AG08396 (cell line): ENCODE measurements at places on chromosomes 3 and 15.

DNA sequence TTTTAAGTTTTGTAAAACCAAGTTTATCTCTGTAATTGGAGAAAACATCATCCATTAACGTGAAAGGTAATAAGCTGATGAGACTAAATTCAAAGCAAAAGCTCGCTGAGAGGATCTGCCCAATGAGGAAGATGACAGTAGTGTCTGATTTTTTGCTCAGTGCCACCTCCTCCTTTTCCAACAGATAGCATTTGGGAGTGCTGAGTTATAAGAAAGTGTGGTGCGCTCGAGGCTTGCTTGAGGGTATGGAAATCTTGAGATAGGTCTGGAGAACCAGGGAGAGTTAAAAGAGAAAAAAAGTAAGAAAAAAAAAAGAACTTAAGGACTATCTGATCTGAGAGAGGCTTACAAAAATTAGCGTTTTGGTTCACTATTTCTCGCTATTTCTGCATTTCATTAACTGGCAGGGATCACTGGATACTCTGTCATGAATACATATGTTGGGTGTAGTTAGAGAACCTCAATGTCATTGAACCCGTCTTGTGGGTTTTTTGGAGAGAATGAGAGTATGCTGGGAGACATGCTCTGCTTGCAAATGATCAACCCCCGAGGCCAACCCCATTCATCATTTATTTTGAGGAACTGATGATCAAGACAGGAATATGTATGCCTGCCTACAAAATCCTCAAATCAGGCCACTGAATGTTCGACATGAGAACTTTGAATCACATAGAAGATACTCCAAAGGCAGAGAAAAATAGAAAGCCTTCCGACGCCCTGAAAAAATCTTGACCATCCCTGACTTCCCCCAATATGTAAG lies 973 bp upstream of the USP13 start:
- DNase-seq, result no peak

DNA sequence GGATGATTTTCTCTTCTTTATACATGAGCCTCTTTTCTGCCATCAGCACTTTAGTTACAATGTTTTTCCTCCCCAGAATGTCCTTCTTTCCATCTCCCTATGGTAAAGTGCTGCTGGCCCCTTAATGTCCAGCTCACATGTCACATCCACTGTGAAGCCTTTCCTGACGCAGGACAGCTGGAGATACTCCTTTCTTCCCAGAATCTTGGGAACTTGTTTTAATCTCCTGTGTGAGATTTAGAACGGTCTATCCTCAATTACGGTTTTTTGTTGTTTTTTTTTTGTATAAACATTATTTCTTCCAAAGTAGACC lies 147.7 kb upstream of the TSC22D2 start:
- no peak for DNase-seq

- no peak for DNase-seq
Observed at GRCh38 chr3:37326801-37327200, 152.4 kb upstream of the LRRFIP2 start.

GRCh38 chr3:69294014-69294766 lies 91.7 kb downstream of the FRMD4B start:
- no peak for DNase-seq

DNA sequence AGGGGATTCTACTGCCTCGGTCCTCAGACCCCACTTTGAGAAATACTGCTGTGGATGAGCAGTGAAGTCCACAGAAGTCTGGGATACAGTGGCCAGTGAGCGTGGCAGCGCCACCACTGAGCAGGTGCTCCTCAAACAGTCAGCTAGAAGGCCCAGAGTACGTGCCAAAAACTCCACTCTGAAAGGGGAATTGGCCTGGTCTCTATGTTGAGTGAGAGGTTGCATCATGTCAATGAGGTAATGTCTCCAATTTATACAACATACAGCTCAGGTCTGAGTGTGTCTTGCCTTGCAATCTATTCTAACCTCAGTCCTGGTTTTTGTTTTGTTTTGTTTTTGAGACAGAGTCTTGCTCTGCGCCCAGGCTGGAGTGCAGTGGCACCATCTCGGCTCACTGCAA lies 53.3 kb upstream of the ETV5 start:
- DNase-seq, result no peak
